ENCODE measurements at places on chromosomes 7 and 10.

GRCh38 chr7:7104314-7104698, 78.0 kb upstream of the C1GALT1 start:
- DNase-seq = no peak

DNA sequence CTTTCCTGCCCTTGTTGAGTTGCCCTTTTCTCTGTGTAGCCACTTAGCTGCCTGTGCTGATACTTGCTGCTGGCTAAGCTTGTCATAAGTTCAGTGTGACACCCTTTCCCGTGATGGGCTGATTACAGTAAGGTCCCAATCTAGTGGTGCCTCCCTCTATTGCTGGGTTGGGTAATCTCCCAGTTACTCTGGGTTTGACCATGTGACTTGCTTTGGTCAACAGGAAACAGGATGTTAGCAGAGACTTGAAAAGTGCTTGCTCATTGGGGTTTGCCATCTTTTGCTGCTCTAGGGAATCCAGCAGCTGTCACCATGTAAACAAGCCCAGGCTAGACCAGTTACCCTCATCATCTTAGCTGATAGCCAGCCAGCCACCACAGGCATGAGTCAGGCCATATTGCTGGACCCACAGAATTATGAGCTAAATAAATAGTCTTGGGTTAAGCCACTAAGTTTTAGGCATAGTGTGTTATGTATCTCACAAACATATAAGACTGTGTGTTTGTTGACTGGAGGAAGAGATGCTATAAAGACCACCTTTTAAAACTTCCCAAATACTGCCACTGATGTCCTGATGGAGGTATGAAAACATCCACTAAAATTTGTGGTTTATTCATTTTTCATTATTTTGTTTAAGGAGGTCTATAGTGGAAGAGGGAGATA, 4.0 kb upstream of the LEP start:
- DNase-seq = peak; percentile 89

- DNase-seq = no peak
Measured at GRCh38 chr10:5662708-5663579, 3.5 kb downstream of the ASB13 start.

GRCh38 chr10:15391491-15391890, 20.4 kb upstream of the FAM171A1 start:
- no peak for DNase-seq

- no peak for DNase-seq
Measured at GRCh38 chr10:43944381-43945093, 295.9 kb upstream of the ZNF32 start.

DNA sequence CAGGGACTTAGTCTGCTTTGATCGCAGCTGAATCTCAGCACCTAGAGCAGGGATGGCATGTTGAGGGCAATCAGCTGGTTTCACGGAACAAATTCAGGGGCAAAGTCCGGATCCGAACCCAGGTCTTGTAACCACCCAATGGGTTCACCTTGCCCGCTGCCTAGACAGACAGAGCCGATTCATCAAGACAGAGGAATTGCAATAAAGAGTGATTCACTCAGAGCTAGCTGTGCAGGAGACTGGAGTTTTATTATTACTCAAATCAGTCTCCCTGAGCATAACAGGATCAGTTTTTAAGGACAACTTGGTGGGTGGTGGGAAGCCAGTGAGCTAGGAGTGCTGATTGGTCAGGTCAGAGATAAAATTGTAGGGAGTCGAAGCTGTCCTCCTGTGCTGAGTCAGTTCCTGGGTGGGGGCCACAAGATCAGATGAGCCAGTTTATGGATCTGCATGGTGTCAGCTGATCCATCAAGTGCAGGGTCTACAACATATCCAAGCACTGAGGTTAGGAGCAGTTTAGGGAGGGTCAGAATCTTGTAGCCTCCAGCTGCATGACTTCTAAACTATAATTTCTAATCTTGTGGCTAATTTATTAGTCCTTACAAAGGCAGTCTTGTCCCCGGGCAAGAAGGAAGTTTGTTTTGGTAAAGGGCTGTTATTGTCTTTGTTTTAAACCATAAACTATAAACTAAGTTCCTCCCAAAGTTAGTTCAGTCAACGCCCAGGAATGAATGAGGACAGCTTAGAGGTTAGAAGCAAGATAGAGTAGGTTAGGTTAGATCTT, 43.5 kb upstream of the CHST3 start:
- peak; percentile 54 for DNase-seq

DNA sequence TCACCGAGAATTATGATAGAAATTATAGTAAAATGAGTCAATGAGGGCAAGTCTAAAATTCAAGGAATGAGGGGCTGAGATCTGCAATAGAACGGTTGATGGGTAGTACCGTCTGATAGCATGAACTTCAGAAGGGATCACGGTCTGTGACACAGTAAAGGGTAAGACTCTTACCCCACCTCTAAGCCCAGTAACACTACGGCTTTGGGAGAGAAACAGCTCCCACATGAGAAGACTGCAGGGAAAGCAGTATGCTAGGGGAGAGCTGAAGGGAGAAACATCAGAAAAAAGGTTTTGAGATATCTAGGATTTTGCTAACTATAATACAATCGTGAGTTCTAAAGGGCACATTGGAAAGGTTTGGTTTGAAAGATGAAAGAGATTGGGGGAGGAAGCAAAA, 12.8 kb upstream of the AKAP9 start:
- no peak for DNase-seq

- DNase-seq = no peak
Measured at GRCh38 chr10:86663046-86663345, 5.3 kb upstream of the LDB3 start.

DNA sequence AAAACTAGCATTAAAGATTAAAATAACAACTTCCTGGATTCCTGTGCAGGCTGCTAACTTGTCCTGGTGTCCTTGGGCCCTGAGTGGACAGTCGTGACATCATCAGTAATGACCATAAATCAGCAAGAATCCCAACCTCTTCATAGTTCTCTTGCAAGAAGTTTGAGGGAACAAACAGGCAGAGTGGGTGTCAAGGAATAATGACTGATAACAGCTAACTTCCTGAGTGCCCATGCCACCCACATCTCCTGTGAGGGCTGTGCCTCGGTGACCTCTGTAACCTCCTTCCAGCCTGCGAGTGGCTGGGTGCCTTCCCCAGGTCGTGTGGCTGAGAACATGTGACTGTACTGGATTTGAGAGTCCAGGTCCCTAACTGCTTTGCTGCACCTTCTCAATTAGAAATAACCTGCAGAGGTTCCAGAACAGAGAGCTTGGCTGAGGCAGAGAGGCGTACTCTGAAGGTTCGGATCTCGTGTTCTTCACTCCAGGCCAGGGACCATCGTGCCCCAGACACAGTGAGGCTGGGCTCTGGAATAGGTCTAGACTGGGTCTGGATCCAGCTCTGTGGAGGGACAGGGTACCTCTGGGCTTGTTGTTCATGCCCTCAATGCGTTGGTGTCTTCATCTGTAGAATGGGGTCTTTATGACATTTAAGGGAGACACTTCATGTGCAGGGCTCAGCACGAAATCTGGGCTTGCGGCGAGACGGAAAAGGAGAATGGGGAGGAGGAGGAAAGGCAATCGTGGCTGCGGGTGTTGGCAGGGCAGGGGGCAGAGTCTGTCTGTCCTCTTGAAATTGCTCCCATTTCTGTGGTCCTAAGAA, 313.1 kb upstream of the ZNF32 start:
- DNase-seq = no peak

DNA sequence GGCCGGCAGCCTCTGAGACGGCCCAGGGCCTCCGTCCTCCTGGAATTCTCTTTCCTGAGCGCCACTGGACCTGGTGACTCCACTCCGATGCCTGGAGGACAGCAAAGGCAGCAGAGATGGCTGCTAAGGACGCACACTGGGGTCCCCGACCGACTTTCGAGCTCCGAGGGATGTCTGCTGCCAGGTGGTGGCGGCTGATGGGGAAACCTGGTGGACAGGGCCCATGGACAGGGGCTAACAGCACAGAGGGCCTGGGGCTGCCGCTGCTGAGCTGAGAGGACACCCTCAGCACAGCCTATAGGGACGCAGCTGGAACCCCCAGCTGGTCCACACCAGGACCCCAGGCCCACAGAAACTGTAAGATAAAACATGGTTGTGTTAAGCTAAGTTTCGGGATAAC, 366.3 kb downstream of the DNAJB6 start:
- no peak for DNase-seq

DNA sequence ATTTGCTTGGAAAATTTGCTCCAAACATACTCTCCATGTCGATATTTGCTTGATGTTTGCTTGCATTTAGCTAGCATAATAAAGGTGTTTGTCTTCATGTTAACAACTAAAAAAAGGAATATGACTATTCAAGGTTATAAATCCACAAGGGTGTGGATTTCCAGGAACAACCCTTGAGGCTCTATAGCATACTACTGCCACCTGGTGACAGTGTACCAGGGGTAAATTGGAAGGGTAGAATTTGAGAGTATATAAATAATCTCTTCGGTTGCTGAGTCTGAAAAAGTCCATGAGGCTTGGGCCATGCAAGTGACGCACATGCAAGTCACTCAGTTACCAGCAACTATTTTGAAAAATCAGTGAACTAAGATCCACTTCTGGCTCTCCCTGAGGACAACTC, 68.4 kb downstream of the SLIT1 start:
- DNase-seq = no peak

DNA sequence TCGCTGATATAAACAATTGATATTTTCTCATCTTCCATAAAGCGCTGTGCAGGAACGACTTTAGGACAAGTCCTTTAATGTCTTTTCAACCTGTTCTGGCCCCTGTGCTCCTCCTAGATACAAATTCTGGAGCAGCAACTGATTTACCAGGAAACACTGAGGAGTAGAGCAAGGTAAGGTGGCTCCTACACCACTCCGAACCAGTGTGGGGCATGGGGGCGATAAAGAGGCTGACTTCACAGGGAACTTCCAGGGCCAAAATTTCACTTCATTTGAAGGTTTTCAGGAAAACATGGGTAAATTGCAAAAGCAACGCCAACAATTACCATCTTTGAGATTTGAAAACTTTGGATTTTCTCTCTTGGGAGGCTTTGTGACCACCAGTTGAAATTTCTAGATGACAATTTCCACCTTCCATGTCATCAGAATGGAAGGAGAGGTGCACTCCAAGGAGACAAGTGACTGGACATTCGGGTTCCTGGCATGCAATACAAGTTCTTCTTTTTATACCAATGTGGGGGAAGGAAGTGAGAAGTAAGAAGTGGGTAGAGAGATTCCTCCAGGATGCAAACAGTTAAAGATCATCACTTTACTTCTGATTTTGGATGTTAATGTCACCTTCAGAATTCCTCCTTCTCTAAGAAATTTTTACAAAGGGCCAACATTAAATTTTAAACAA, 118.5 kb downstream of the FAM107B start:
- DNase-seq = no peak

- DNase-seq = no peak
Measured at GRCh38 chr7:131525820-131526219, 30.6 kb downstream of the PODXL start.

DNA sequence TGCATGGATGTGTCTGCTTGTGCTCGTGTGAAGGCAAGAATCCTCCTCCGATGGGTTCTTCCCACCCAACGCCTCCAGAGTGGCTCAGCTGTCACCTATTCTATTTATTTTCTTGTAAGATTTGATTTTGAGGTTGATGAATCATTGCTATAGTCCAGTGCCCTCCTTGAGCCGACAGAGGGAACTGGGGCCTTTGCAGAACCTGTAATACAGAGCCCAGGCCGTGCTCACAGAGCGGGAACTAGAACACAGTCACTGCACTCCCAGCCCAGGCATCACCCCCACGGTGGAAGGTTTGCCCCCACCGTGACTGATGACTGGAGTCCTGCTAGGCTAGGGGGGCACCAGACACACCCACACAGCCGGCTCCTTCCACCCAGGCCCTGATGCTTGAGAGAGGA, 2.0 kb downstream of the RARRES2 start:
- no peak for DNase-seq

DNA sequence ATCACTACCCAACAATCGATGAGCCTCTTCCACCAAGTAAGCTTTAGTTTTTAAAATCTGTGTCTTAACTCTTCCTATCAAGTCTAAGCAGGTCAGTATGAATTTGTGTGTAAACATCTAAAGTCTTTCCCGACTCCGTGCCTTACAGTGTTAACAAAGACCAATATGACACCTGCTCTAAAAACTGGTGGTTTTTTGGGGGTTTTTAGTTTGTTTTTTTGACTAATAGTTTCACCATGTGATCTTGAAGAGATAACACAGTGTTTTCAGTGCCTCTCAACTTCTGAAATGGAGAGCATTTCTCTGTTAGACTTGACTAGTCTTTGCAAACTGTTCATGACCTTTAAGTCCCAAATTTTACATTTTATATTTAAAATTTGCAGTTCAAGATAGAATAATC, 132.0 kb upstream of the STK17A start:
- DNase-seq = no peak

DNA sequence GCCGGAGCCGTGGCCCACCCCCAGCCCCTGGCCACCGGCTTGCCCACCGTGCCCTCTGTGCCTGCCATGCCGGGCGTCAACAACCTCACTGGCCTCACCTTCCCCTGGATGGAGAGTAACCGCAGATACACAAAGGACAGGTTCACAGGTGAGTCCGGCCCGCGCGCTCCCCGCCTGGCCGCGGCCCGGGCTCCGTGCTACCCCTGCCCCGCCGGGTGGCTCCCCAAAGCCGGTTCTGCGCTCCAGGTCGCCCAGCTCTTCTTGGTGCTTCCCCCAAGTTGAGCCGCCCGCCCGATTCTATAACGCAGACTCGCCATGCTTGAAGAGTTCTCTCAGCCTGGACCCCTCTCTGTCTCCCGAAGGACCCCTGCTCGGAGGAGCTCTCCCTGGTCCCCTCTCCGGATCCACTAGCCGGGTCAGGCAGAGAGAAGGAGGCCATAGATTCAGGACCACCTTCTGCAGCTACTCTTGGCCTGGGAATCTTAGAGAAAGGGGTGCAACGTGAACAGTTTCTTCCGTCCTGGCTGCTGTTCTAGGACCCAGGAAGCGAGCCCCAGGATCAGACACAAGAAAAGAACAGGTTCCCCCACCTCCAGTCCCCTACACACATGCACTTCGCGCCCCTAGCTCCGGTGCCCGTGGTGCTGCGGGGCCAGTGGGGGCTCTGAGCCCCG, 999 bp downstream of the TLX1 start:
- no peak for DNase-seq

DNA sequence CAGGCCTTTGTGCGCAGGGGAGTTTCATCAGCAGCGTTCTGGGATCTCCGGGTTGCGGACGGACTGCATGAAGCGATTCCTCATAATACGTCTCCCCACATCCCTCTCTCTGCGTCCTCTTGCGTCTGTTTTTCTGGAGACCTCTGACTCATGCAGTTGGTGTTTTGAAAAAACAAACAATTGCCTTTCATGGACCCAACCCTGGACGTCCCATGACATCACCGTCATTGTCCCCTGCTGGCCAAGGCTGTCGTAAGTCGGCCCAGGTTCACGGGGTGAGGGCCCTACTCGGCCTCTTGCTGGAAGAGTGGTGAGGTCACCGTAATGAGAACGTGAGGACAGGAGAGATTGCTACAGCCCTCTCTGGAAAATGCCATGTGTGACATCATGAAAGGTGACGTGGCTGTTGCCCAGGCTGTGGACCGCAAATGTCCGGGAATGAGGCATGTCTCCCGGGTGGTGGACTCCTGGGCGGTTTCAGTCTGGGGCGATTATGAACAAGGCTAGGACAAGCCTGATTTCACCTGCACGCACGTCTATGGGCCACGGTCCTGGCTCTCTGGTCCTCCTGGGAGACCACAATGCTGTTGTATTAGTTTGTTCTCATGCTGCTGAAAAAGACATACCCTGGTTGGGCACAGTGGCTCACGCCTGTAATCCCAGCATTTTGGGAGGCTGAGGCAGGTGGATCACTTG, 9.8 kb upstream of the MAFK start:
- peak; percentile 86 for DNase-seq
